ENCODE measurements at places on chromosomes 5 and 9. TPM values are rescaled to one million over a fixed set of nuclear protein-coding genes. Genes with fewer than 3 reads are reported as not detected.

DNA sequence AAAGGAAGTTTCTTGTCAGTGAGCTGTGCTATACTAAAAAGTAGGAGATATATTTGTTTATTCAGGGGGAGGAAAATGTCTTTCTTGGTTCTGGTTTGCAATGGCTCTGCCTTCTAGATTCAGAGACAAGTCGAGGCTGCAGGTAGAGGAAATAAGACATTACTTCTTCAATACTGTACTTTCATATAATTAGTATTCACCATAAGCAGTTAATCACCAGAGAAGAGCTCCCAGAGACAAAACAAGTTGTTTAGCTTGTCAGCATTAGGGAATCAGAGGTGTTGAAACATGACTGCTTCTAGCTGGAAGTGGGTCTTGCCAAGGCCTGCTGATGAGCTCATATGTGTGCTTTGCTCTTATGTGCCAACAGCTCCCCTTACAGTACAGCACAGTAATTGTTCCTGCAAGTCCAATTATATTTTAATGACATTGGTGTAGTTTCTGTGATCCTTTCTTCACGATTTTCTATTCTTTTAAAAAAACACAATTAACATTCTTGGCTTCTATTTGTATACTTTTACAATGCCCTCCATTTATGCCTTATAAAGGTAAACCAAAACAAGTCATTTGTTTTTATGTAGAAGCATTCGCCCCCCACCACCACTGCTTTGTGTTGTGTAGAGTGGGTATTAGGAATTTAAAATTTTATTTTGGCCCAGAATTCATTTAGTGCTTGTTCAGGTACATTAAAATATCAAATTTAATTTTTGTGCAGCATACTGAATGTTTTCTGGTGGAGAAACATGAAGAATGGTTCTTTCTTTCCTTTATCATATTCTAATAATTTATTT lies 112.2 kb downstream of the RPS23 start:
- DNase-seq, result peak; percentile 78

DNA sequence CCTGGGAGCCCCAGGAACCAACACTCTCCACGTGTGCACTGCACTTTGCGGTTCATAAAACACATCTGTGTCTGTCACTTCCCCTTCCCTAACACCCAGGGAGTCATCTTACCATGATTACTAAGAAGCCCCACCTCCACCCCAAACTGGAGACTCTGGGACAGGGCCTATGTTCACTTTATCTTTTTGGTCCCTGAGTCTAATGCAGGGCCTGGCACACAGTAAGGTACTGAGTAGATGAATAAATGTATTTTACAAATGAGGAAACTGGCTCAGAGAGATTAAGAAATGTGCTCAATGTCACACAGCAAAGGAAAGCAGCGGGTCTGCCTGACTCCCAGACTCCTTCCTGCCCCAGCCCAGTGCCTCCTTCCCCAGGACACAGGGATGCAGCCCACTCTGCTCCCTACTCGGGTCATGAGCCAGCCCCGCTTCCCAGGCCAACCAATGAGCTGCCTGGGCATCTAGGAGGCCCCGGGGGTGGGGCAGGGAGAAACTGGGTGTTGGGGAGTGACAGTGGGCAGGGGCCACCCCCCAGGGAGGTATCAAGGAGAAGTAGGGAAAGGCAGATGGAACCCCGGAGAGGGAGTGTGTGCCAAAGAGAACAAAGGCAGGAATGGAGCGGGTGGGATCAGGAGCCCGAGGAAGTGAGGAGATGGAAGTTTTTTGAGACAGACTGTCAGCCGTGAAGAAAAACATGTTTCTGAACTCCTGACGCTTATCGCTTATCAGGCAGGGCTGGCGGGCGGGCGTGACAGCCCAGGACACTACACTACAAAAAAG lies 30.5 kb downstream of the SHB start:
- DNase-seq, result no peak

DNA sequence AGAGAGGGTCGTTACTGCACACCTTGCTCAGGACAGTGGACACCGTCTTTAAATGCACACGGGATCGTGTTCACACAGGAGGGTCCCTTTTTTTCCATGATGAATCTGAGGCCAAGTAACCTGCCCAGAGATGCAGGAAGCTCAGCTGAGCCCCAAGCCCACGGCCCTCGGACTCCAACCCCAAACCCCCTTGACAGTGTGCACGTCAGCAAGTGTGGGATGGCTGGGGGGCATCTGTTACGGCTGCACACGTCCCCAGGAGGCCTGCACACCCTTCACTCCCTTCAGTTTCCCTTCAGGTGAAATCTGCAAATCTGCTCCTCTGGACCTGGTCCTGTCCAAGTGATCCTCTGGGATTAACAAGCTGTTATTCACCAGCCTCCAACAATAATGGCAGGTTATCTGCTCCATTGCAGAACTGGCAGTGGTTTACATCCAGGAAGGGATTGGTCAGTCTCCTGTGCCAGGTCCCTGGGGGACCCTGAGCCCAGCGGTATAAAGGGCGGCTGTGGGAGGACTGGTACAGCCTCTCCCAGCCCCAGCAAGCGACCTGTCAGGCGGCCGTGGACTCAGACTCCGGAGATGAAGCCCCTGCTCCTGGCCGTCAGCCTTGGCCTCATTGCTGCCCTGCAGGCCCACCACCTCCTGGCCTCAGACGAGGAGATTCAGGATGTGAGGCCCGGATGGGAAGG lies at the start of gene LCN1:
Gene LCN1 (plus strand): TSS at position 525 of the 692 bp plus-strand sequence. CDS start 58 bp downstream, at position 583.
- DNase-seq, result no peak

- DNase-seq, result no peak
Observed at GRCh38 chr9:2216591-2216990, 201.4 kb downstream of the SMARCA2 start.

- no peak for DNase-seq
Observed at GRCh38 chr5:157721159-157721558, 10.1 kb upstream of the THG1L start.

DNA sequence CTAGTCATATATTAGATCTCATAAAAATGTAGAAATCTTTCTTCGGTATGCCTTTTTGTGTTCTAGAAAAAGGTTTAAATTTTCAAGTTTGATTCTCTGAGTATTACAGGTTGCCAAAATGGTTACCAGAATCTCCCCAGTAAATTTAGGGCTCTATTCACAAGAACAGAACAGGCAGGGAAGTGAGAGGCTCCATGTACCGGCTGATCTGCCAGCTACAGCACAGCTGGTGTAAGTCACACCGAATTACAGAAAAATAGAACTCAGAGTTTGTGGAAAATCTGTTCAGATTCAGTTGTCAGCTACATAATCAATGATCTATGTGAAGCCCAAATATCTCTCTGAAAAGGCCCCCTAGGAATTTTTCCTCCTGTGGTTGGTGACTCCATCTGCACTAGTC lies 10.5 kb downstream of the FAM81B start:
- no peak for DNase-seq

DNA sequence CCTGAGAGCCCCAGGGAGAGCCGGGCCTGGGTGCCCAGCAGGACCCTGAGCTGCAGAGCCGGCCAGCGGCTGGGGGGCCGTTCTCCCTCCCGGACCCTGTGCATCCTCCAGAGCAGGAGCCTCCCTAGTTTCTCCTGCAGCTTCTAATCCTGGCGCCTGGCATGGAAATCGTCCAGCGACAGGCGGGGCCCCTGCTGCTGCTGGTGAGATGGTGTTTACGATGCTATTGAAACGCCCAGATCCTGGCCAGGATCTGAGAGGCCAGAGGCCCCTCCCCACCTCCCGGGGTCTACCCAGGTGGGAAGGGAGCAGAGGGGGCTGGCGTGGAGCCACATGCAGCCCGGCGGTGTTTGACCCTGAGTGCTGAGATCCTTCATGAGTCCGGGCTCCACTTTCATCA lies 38.2 kb upstream of the CEP72 start:
- no peak for DNase-seq

DNA sequence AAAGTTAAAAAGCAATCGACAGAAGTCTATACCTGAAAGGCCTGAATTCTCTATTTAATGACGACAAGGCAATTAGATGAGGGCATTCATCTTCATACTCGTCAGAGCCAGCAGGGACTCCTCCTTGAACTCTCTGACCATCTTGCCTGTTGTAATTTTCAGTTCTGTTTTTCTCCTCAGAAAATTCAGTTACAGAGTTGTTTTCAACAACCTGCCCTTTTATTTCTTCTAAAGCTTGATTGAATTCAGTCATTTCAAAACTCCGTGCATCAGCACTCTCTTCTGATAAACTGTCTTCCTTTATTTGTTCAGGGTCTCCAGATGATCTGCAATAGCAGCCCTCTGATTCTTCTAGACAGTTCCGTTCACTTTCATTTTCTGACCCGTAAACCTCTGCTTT lies 15.6 kb downstream of the RIOK2 start:
- no peak for DNase-seq

DNA sequence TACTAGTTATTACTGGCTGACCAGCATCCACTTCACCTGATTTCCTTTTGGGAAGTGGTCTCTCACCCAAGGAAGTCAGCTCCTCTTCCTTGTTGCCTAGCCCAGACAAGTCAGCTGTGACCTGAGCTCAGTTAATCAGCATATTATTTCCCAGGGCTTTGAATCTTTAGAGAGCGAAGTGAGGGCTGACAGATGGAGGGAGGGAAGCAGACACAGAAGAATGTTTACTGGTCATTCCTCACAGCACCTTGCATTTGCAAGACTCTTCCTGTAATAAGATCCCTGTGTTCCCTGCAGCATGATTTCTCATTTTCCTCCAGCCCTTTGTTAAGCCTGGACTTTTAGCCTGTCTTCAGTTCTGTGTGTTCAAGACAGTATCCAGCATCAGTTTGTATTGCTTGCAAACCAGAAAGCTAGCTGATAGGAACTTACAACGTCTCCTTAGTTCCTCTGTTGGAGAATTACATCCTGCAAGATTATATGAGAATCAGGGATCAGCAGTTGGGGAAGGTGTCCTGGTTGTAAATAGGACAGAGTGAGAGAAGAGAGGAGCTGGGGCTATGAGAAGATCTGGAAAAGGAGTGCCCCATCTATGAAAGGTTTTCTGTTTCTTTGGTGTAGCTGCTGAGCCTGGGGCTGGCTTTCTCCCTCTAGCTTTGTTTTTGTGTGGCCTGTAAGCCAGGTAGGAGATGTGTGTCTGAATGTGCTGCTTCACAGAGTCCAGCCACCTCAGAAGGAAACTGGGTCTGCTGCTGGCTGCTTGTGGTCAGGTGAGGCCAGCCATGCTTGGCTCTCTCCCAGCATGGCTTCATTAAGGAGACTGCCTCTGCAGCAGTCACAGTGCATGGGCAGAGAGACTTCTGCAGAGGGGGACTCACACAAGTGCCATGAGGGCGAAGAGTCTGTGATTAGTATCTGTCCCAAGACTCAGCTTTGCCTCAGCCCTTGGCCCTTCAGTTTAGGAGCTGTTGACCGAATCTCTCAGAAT lies 50.3 kb downstream of the MAN2A1 start:
- no peak for DNase-seq

GRCh38 chr9:79812507-79813257 lies 240.9 kb downstream of the TLE4 start:
- no peak for DNase-seq

DNA sequence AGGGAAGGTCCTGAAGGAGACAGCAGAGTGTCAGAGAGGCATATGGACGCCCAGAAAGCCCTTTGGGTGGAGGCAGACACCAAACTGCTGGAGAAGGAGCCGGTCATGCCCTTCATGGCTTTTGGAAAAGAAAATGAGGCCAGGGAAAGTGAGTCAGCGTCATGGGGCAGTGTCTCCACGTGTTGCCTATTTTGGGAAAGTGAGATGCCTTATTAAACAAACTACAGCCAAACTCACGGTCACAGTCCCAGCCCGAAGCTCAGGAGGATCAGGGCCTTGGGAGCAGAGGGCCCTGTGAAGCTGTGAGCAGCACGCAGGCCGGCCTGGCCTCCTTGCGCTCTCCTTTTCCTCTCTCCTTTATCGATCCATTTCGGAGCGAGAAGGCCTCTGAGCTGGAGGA lies 25.0 kb downstream of the RGS3 start:
- DNase-seq, result no peak

Gene C5orf63
- total RNA-seq, result 6.1 TPM

Gene GTF2H2
- total RNA-seq, result 20.2 TPM

Gene POU5F2
- 1.0 TPM for total RNA-seq

Gene ENTREP1
- total RNA-seq, result 10.1 TPM

Gene MUSK
- 2.5 TPM for total RNA-seq

Gene DOLK
- total RNA-seq, result 18.2 TPM

All from mucosa of gallbladder (tissue), 1 donor.